ENCODE measurements at places on chromosomes 13 and 19.

GRCh38 chr13:60152114-60152513 lies 11.6 kb downstream of the DIAPH3 start:
- peak; percentile 25 for DNase-seq

DNA sequence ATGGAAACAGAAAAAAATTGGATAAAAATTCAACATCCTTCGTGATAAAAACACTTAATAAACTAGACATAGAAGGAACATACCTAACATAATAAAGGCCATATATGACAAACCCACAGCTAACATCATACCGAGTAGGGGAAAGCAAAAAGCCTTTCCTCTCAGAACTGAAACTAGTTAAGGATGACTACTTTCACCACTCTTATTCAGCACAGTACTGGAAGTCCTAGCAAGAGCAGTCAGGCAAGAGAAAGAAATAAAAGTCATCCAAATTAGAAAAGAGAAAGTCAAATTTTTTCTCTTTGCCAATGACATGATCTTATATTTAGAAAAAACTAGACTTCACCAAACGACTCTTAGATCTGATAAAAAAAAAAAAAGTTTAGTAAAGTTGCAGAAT lies 25.8 kb upstream of the SLC7A9 start:
- DNase-seq: no peak

GRCh38 chr13:111046590-111047141 lies 68.4 kb upstream of the ARHGEF7 start:
- peak; percentile 45 for DNase-seq

DNA sequence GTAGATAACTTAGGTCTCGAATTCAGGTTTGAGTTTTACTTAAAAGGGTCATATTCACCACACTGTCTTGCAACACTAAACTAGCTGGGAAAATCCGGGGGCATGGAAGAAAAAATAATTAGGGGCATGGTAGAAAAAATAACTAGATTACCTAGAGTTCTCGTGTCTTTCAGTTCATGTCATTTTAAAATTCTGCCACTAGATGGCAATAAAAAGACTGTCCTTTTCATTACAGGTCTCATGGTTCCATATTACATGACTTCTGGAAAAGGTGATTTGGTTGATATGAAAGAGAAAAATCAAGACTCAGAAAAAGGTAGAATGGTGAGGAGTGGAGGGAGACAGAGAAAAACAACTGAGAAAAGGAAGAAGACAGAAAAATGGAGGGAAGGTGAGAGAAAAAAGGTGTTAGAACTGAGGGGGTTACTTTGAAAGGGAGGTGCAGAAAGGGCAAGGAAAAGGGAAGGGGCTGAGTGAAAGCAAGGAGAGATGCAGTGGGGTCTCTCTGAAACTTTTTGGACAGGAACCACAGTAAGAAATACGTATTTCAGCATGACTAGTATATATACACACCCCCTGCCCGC lies 299.0 kb downstream of the KLF12 start:
- peak; percentile 42 for DNase-seq

GRCh38 chr19:5179256-5179655 lies 161.4 kb downstream of the PTPRS start:
- DNase-seq: no peak

GRCh38 chr19:15438124-15438496 lies 11.6 kb downstream of the WIZ start:
- DNase-seq: no peak

GRCh38 chr19:41111750-41112295 lies 2.4 kb upstream of the CYP2F1 start:
- no peak for DNase-seq

GRCh38 chr19:21317821-21318220 lies 11.4 kb downstream of the ZNF708 start:
- DNase-seq: no peak

DNA sequence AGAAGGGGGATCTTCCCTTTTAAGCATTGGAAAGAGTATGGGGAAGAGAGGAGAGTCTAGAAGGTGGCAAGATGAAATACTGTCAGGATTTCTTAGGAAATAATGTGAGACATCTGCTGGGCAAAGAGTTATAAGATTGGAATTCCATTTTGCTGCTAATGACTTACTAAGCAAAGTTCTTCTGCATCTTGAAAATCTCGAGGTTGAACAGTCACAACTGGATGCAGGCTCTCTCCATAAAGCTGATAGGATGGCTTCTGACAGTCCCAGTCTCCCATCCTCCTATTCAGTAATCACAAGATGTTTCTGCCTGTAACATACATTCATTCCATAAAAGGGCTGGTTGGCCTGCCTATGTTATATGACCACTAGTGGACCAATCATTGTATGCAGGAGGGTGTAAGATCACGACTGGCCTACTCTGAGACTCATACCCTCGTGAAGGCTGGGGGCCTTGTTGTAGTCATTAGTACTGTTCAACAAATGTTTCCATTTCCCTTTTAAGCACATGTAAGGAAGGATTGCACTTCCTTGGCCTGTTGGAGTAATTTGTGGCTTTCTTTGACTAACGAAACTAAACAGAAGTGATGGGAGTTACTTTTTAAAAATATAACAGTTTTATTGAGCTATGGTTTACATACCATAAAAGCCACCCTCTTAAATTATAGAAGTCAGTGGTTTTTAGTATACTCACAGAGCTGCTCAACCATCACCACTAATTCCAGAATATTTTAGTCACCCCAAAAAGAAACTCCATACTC lies 45.0 kb upstream of the TDRD3 start:
- peak; percentile 56 for DNase-seq

GRCh38 chr19:373391-374182 lies 29.0 kb upstream of the MIER2 start:
- DNase-seq: no peak

GRCh38 chr19:13877303-13877702 lies 369 bp downstream of the NANOS3 start:
- DNase-seq: no peak
